ENCODE measurements at places on chromosomes 6 and 20.

DNA sequence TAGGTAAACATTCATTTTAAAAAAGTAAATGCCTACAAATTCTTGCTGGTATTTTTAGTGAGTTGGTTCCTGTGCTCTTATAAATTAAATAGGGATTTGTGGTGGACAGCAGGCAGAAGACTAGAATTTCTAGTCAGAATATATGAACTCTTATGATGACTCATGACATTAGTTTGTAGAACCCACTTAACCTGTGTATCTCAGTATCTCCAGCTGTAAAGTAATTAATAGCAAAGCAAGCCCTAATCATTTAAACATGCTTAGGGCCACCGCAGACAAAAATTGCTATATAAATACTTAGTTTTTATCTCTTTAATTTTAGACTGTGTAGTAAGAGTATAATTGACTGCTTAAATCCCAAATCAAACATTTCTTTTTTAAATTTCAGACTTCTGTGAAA is 2.4 kb downstream of the FAM135A start:
- no peak for DNase-seq

DNA sequence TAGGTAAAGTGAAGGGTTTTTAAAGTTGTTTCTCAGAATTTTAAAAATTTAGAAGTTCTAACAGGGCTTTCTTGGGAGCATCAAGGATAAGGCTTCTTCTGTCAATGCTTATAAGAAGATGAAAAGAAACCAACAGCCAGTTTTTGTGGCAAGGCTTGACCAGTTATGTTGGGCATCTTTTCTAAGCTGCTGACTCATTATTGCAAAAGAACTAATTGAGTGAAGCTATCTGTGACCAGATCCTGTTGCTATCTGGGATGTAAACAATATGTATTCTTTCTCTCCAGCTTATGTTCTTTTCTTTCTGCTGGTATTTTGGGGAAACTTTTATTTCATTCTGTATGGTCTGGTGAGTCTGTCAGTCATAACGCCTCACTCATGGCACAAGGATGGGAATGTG is 643.8 kb downstream of the HDGFL1 start:
- DNase-seq = no peak

GRCh38 chr6:111951497-111952085 is 78.3 kb upstream of the FYN start:
- no peak for DNase-seq

- no peak for DNase-seq
Measured at GRCh38 chr6:75619230-75619899, 17.7 kb downstream of the SENP6 start.

- DNase-seq = no peak
Measured at GRCh38 chr20:6014017-6014416, 39.8 kb downstream of the LRRN4 start.

DNA sequence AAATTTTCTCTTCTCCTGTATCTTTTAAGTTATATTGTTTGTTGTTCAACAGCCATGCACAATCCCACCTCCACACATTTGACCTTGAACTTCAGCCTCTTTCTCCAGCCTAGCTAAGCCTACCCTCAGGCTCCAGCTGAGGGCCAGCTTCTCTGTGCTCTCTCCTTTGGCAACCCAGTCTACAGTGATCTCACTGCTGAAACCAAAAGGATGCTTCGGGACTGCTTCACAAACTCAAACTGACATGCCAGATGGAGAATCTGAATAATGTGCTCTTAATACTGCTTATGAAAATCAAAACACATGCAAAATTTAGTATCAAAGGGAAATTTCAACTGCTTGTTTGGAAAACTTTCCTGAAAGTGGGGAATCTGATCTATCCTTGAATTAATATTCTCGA is 16.1 kb upstream of the RIN2 start:
- DNase-seq = no peak

DNA sequence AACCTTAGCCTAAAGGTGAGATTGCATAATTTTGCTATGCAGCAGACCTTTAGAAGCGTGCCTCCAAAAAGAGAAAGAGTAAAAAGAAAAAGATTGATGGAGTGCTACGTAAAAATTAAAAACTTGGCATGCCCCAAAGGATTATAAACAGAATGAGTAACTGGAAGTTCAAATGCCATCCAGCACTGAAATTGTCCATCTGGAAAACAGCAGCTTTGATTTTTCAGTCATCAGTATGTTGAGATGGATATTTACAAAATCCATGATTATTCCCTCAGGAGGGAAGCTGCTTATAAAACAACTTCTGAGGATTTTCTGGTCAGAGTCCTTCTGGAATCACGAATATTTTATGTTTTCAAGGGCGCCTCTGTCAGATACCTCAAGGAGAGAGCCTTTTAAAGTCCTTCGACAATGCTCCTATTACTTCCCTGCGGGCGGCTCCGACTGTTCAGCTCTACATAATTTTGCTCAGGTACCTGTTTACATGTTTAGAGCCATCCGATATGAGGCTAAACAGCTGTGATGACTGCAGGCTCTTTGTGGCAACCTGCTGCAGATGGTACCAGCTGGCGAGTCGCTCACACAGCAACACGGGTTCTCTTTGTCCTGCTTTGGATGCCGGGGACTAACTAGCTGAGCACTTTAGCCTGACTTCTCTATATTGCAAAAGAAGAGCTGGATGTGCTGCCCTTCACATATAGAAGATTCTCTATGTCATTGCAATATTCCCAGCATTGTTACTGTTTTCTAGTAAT is 83.3 kb downstream of the RCAN2 start:
- DNase-seq = no peak

GRCh38 chr20:61527626-61528025 is 275.6 kb downstream of the CDH4 start:
- no peak for DNase-seq

GRCh38 chr6:36593569-36594028 is 563 bp upstream of the SRSF3 start:
- no peak for DNase-seq

DNA sequence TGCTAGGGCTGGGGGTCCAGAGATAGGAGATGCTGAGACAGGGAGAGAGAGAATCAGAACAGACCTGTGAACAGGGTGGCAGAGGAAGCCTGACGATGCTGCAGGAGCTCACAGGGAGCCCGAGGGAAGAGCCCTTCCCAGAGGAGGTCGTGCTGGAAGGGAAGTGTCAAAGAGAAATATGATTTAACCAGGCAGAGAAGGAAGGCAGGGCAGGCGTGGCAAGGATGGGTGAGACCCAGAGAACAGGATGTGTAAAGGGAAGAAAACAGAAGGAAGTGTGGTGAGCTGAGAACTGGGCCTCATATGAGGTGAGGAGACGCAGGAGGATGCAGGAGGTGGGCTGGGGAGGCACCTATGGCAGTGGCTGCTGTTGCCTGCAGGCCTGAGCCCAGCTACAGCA is 105.6 kb downstream of the ZDHHC14 start:
- no peak for DNase-seq

DNA sequence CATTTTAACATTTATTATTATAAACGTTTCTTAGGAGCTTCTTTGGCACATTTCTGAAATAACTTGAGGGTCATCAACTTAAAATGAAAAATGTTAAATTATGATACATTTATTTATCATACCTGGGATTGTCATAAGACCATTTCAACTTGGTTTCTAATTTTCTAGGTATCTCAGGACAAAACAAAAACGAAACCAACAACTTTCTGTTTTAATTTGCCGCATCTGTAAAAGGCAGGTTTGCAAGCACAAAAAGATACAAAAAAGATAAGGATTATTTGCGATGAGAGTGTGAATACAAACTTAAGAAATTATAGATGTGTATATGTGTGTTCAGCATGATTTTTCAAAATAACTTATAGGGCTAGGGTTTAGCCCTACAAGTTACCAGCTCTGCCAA is 395.0 kb upstream of the RUNX2 start:
- DNase-seq = no peak

GRCh38 chr6:25229671-25230321 is 49.4 kb upstream of the CARMIL1 start:
- DNase-seq = no peak

- DNase-seq = peak; percentile 45
Measured at GRCh38 chr20:15916623-15917022, 656.6 kb downstream of the KIF16B start.

- DNase-seq = no peak
Measured at GRCh38 chr6:37868447-37868825, 48.9 kb downstream of the ZFAND3 start.

DNA sequence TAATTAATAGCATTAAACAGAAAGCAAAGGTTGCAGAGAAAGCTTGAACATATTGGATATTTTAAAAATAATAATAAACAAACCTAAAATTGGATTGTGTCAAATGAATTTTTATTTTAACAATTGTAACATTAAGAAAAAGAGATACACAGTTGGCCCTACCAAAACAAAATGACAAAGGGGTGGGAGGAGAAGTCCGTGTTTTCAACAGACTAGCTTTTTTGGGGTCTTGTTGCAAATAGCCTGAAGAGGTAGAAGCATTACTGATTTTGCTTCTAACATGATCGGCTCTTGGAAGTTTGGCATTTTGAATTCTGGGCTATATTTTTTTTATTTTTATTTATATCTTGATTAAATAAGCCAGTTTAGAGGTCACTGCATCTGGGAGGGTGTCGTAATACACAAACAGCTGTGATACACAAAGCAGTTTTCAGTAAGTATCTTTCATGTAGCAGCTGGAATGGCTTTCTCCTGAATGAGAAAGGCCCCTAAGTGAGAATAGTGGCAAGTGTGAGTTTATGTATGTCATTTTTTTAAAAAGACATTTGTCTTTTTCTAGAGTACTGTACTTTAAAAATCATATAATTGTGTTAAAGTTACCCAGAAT is 85.5 kb upstream of the ZNF217 start:
- no peak for DNase-seq

GRCh38 chr6:25454136-25454535 is 175.0 kb downstream of the CARMIL1 start:
- DNase-seq = no peak

GRCh38 chr6:28712982-28713381 is 187.3 kb downstream of the GPX5 start:
- DNase-seq = no peak

- no peak for DNase-seq
Measured at GRCh38 chr20:31719644-31720485, 2.8 kb downstream of the BCL2L1 start.

GRCh38 chr6:40499215-40499614 is 87.9 kb downstream of the LRFN2 start:
- DNase-seq = no peak

- DNase-seq = no peak
Measured at GRCh38 chr6:118134206-118134605, 227.1 kb downstream of the SLC35F1 start.

- DNase-seq = no peak
Measured at GRCh38 chr6:144999127-144999526, 714.0 kb downstream of the UTRN start.

DNA sequence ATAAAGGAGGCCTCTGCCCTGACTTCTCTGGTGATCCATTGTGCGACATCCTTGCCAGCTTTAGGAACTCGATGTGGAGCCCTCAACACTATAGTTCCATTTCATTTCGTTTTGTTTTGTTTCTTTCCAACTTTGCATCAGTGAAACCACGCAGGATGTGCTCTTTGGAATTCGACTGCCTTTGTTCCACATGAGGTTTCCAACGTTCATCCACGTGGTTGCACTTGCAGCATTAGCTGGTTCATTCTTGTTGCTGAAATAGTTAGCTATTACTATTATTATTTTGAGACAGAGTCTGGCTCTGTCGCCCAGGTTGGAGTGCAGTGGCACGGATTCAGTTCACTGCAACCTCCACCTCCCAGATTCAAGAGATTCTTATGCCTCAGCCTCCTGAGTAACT is 61.3 kb upstream of the ZNFX1 start:
- no peak for DNase-seq

DNA sequence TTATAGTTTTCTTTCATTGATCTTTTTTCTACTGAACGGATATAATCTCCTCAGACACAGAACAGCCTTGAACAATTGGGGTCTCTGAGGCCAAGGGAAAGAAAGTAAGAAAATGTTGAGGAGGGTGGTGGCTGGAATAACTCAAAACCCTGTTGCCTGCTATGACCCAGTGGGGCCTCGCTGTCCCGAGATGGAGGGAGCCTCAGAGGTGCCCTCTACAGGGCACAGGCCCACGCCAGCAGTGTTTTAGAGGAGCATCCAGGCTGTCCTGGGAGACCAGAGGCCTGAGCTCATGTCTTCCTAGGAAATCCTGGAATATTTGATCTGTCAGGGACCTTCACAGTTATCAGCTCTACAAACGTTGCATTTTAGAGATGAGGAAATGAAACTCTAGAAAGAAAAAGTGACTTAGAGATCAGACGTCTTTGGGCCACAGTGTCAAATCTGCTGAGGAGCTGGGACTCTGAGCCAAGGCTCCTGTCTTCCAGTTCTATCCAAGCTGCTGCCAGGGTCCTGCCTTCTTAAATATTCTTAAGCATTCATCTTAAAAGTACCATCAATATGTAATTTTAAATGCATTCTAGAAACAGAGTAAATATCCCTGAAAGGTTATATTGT is 26.3 kb downstream of the ALDH5A1 start:
- no peak for DNase-seq

DNA sequence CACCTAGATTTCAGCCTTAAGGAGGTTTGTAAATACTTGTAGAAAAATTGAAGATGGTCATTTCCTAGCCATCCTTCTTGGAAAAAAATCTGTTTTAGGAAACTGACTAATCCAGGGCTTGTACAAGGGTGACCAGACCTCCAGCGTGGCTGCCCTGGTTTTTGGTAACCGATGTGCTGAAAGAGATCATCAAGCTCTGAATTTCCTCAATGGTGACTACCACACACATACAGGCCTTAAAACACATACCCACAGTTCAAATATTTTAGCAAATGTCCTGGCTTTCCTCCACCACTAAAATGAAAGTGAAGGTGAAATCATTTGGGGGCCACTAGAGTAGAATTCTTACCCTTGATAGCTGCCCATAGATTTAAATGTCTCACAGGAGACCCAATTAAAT is 215.3 kb upstream of the SUPT3H start:
- no peak for DNase-seq

DNA sequence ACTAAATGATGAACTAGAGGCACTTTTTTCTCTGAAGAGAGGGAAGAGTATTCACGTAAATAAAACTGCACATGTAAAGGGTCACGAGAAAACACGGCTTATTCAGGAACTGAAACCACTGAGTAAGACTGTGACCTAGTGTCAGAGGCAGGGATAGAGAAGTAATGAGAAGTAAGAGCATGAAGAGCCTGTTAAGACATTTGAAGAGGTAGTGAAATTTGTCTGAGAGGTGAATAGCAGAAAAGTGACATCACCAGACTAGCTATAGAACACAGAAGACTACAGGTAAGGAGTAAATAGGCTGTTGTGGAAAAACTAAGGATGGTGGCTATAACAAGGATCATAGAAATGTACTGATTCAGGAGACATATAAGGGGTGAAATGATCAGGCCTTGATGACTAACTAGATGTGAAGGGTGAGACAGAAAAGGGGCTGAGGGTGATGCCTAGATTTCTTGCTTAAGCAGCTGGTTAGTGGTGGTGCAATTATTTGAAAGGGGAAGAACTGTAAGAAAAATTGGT is 76.8 kb downstream of the REV3L start:
- no peak for DNase-seq
